ENCODE measurements at places on chromosomes 2 and 18.

- no peak for DNase-seq
Measured at GRCh38 chr18:22168360-22168921, 948 bp upstream of the GATA6 start.

GRCh38 chr2:170298861-170299429, 121.0 kb downstream of the MYO3B start:
- DNase-seq = no peak

DNA sequence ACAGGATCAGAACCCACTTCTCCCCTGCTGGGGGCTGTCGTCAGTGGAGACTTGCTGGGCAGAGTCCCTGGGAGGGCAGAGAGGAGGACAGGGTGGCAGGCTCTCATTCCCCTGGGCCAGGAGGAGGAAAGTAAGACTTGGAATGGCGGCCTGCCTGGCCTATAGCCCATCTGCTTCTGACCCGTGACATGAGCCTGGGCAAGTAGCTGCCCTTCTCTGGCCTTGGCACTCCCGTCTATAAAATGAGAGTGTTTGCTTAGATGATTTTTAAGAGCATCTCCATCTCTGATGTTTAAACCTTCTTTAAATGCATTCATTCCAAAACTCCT, 173.0 kb downstream of the DDX1 start:
- DNase-seq = no peak

DNA sequence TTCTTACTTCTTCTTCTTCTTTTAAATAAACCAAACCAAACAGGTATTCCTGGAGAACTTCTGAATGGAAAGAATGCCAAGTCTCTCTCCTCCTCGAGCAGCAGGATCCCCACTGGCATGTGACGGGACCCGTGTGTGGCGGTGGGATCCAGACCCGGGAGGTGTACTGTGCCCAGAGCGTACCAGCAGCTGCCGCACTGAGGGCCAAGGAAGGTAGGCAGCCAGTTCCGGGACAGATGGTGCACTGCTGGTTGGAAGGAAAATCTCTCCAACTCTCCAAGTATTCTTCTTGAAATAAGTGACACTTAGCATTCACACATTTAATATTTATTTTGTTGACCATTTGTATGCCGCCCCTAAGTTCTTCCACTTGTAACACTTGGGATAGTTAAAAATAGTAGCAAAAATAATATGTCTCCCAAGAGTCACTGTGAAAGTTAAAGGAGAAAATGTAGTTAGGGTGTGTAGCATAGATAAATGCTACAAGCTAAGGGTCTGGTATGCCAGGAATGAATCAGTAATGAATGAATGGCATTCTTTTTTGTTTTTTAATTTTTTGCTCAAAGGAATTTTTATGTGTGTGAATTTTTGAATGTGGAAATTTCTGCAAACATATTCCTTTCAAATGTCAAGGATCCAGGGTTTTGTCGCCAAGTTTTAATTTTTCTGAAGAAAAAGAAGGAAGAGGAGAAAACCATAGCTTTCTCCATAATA, 349.9 kb downstream of the THSD7B start:
- DNase-seq = no peak

DNA sequence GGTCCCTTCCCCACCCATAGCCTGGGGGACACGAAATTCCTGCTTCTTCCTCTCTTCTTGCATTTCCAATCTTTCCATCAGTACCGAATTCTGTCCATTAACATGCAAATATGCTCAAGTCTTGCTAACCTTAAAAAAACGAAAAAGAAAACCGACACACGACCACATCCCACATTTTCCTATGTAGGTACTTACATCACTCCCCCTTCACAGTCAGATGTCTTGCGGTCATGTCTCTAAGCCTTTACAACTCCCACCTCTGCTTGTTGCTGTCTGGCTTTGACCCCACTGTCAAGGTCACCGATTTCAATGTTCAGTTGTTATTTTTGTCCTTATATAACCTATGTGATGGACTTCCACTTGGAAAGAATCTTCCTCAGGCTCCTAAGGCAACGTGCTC, 219.4 kb downstream of the NAPG start:
- no peak for DNase-seq

DNA sequence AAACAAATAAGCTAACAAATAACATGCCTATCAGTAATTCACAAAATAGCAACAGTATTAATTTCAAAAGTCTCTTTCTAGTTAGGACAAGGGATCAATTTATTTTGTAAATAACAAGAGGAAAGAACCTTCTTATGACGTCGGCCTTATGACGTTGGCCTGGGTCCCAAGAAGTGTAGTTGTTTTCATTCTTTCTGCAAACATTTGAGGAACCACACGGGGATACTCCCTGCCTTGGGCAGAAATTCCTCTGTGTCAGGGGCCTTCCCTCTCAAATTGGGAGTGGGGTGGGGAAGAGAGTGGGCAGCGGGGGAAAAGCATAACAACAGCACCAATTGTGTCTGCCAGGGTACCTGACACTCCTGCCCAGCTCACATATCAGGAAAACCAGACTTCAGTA, 1.3 kb downstream of the CCDC68 start:
- DNase-seq = no peak

DNA sequence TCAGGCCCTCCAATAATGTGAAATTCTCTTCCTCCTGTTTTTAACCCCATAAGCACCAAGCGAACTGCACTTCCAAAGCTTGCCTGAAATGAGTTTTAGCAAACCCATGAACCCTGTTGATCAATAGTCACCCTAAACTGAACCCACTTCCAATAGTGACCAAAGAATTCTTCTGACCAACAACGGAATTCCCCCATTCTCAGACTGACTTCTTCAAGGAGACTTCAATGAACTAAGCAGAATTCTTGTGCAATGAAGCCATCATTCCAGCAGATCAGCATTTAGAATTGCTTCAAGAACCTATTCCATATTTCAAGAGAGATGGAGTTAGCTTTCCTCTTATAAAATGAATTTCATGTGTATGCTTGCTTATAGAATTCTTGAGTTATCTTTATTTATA, 176.9 kb upstream of the FN1 start:
- no peak for DNase-seq

Measured in DMS153 (cell line).